HS-27A (cell line): ENCODE measurements at places on chromosomes 4 and X.

DNA sequence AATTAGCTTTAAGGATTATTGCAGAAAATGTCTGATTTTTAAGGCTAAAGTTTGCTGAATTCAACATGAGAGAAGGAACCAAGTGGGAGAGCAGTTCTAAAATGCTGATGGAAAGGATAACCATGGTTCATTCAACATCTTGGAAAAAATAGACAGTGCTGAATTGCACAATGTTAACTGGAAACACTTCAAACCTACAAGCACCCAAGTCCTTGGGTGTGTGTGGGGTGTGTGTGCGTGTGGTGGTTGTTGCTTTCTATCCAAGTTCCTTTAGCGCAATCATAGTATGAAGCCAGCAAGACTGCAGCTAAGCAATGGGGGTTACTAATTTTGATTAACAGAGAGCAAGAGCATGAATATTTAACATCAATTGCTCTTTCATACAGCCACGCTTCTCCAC is 29.3 kb upstream of the SCOC start:
- DNase-seq = no peak

DNA sequence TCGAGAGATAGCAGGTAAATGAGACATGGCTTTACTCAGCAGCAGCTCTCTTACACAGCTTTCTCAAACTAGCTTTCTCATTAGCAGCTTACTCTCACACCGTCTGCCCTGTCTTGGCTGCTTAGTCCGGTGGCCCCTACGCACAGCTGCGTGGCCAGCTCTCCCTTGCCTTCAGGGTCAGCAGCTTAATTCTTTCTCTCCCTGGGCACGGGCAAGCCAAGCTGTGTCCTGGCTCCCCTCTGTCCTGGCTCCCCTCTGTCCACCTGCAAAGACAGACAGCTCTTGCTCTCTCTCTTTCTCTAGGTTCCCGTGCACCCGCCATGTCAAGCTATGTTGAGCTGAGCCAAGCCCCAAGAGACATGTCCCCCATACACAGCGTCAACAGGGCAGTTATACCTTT is 39.4 kb downstream of the ZNF185 start:
- DNase-seq = no peak

DNA sequence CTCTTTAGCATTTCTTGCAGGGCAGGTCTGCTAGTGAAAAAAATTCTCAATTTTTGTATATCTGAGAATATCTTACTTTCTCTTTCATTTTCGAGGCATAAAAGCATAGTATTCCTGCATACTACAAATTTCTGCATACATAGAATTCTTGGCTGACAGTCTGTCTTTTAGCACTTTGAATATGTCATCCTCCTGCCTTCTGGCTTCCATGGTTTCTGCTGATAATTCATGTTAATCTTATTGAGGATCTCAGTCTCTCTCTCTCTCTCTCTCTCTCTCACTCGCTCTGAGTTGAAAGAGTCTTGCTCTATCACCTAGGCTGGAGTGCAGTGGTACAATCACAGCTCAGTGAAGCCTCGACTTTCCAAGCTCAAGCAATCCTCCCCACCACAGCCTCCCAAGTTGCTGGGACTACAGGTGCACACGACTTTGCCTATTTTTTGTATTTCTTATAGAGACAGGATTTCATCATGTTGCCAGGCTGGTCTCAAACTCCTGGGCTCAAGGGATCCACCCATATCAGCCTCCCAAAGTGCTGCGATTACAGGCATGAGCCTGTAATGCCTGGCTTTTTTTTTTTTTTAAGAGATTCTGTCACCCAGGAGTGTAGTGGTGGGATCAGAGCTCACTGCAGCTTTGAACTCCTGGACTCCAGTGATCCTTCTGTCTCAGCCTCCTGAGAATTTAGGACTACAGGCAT is 161.3 kb downstream of the FNIP2 start:
- DNase-seq = no peak

DNA sequence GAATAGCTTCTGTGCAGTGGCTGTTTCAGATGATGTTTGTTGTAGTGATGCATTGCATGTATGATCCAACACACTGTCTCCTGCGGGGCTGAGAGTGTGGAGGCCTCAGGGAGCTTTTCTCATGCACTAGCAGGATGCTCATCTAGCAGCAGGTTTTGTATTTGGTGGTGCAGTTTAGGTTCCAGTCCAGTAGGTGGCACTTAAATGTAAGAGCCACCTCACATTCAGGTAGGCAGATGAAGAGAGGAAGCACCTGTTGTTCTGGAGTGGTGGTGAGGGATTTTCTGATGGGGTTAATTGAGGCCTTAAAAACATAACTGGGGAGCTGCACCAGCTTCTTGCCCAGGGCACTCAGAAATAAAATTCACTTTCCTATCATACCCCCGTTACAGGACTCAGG is 300.9 kb downstream of the SPIN4 start:
- no peak for DNase-seq

DNA sequence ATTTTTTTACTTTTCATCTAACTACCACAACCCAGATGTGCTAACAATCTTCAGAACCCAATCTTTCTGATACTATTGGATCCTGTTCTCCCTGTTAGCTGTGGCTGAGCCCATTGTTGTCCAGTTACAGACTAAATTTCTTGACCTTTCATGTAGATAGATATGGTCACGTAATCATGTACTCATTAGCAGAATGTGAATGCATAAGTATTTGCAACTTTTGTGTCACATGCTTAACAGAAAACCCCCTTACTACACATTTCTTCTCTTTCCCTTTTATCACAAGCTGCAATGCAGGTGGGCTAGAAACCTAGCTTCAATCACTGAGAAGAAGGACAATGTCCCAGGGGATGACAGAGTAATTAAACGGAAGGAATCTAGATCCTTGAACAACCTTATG is 13.1 kb upstream of the FAM13A start:
- no peak for DNase-seq
